ENCODE measurements at places on chromosomes 11 and 22. TPM values are rescaled to one million over a fixed set of nuclear protein-coding genes. Genes with fewer than 3 reads are reported as not detected.

GRCh38 chr11:62461740-62462507 lies 43.1 kb downstream of the SCGB1A1 start:
- ATAC-seq: no peak

The BTBD18 gene
- total RNA-seq: not detected

- ATAC-seq: no peak
These were observed 61.9 kb downstream of the TSPAN18 start for GRCh38 chr11:44788536-44789261.

DNA sequence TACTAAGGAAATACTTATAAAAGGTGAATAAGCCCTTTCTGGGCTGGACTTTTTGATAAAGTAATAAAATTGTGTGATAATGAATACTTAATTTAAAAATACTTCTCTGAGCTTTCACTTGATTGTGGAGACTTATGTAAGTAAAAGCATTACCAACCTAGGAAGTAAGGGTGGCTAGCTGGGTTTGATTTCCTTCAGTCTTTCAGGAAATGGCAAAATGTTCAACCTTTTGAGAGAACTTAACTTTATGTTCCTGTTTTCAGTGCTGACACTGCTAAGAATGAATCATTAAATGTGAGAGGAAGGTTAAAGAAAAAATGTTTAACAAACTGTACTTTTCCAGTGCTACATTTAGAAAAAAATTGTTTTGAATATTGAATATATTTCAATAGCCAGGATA lies 900.3 kb downstream of the METTL15 start:
- ATAC-seq: no peak

The NXPE4 gene
- total RNA-seq: not detected
